ENCODE measurements at places on chromosomes 5 and 9.

- peak; percentile 64 for DNase-seq
Measured at GRCh38 chr5:123033157-123033671, 3.3 kb downstream of the PPIC start.

- no peak for DNase-seq
Measured at GRCh38 chr5:44574678-44575077, 185.5 kb upstream of the FGF10 start.

GRCh38 chr5:160837749-160838593 is 14.0 kb downstream of the ATP10B start:
- DNase-seq = peak; percentile 64

DNA sequence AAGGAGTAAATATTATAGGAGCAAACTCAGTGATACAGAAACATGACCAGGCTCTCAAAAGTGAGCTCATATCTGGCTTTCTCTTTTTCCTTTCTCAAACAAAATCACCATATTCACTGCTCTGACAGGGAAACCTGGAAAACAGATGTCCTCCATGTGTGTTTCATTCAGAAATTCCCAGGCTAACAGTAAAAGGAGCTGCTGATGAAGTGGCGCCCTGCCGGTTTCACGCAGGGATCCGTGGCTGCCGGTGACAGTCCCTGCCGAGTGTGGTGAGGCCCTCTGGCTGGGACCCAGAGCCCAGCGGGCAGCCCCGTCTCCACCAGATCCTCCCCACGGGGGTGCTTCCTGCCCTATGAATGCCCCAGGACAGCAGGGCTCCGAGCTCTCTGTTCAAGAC is 208.1 kb downstream of the GNA14 start:
- DNase-seq = peak; percentile 97

DNA sequence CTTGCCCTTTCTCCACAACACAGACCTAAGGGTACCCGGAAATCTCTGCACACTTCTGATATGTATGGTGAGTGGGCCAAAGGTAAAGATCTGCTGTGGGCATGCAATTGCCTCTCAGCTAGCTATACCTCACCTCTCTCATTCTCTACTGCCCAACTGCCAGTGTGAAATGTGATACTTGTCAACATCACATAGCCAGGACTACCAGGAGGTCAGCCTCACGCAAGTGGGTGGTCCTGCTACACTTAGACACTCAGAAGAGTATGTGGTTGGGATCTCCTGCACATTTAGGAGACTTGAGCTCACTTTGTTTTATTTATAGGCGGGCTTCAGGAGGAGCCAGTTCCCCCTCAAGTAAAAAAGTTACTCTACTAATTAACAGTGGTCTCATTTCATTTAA is 88.0 kb upstream of the MAN2A1 start:
- peak; percentile 51 for DNase-seq

GRCh38 chr5:59758566-59758965 is 135.0 kb downstream of the PDE4D start:
- DNase-seq = no peak

DNA sequence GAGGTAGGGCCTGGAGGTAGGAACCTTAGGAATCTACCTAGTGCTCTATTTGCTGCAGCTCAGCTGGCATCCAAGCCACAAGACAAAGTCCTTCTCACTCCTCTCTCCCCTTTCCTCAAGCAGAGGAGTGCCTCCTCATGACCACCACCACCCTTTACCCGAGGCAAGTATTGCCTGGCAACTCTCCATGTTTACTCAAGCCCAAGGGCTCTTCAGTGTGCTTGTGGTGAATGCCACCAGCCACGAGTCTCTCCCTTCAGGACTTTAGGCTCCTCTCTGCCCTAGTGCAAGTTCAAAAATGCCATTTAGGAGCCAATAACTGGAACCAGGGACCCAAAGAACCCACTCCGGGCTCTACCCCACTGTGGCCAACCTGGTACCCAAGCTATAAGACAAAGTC is 514.5 kb upstream of the RGMB start:
- DNase-seq = peak; percentile 46

DNA sequence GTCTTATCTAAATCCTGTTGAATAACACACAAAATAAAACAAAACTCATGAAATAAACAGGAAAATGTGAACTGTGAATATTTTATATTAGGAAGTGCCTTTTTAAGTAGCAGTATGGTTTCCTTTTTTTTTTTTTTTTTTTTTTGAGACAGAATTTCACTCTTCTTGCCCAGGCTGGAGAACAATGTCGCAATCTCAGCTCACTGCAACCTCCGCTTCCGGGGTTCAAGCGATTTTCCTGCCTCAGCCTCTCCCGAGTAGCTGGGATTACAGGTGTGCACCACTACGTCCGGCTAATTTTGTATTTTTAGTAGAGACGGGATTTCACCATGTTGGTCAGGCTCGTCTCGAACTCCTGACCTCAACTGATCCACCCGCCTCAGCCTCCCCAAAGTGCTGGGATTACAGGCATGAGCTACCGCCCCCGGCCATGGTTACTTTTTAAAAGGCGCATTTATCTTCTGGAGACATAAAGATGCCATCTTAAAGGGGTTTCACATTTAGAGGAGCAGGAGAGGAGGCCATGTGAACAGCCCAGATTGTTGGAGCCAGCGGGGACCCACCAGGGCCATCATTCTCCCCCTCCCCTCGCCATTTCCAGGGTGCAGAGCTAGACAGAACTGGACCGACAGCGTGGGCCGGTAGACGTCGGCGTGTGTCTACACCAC is 64.1 kb downstream of the ROR2 start:
- no peak for DNase-seq

DNA sequence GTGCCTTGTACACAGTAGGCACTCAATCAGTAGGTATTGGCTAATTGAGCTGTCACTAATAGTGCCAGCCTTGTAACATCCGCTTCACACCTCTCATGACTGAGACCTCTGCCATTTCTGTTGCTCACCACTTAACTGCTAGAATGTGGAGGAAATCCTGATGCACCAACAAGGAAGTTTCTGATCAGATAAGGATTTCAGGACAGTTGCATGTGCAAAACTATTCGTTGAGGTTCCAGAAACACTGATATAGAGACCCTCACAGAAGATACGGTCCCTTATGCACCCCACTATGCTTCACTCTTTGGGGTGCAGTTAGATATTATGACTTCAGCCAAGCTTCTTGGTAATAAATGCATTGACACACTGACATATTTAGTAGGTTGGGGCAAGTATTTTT is 10.7 kb downstream of the SAP30L start:
- DNase-seq = no peak

DNA sequence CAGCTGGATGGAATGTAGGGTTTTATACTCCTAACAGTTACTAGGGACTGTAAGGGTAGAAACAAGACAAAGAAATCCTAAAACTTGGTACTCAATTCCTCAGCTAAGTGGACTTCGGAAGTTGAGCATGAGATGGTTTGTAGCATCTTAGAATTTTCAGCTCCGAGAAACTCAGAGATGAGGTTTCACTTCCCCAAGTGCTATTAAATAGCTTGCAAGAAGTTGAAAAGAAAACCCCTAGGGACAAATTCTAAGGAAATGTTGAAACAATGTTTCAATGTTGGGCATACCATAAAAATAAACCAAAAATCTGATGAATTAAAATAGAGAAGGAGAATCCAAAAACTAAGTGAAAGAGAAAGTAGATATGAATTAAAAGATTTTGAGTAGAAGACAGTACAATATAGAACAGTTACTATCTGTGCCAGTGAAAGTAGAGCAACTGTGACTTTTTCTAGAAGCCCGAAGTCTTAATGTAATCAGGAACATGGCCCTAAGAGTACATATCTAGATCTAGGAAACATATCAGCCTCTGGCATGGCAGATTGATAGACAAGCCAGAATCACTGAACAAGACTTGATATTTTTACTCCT is 308.6 kb upstream of the RGMB start:
- DNase-seq = no peak

DNA sequence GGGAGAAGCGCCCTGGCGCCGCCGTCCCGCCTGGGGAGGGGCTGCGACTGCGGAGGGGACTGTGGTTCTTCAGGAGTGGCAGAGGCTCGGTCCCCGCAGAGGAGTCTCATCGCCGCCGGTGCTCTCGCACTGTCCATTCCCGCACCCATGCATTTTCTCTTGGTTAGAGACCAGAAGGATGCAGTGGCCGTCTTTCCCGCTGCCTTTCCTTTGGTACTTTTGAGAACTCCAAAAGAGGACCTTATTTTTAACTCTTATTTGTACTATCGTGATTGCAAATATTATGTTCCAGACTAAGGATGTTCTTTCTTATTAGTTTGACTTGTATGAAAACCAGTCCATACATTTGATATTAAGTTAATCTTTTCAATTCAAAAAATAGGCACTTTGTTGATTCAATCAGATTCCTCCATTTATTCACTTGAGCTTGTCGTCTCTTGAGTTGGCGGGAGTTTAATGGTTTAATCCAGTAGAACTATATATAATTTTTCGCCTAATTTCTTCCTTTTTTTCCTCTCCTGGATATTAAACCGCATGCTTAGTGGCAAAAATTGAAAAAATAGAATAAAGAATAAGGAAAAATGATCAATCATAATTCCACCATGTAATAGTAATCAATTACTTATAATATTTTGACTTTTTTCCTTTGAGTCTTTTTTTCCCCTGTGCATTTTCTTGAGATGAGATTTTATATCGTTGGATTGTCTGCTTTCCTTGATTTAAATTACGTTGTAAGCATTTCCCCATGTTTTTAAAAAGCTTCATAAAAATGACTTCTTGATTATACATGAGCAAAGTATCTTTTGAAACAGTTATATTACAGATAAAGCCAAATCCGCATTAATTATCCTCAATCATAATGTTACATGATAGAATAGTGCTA is 861 bp downstream of the ZFYVE16 start:
- peak; percentile 86 for DNase-seq

DNA sequence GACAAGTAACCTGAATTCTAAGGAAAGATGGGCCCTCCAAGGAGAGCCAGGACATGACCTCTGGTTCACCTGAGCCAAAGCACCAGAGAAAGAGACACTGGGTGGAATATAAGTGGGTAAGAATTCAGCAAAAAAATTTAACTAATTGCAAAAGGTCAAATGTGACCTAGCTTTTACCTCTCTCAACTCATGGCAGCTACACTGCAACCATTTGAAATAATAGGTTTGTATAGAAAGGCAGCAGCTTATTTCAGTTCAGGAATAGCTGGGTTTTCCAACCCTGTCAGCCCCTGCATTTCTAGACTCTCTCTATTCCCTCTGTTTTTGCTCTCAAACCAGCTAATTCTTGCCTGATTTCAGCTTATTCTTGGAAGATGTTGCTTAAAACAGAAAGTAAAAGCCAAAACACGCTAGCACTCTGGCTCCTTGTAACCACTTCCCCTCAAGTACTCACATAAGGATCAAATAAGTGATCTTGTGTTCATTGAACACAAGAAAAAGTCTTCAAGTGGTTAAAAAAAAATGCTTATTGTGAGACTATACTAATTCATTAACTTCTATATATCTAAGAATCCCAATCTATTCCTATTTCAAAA is 101.1 kb upstream of the NR4A3 start:
- no peak for DNase-seq

- no peak for DNase-seq
Measured at GRCh38 chr9:107983181-107983603, 493.6 kb upstream of the KLF4 start.

DNA sequence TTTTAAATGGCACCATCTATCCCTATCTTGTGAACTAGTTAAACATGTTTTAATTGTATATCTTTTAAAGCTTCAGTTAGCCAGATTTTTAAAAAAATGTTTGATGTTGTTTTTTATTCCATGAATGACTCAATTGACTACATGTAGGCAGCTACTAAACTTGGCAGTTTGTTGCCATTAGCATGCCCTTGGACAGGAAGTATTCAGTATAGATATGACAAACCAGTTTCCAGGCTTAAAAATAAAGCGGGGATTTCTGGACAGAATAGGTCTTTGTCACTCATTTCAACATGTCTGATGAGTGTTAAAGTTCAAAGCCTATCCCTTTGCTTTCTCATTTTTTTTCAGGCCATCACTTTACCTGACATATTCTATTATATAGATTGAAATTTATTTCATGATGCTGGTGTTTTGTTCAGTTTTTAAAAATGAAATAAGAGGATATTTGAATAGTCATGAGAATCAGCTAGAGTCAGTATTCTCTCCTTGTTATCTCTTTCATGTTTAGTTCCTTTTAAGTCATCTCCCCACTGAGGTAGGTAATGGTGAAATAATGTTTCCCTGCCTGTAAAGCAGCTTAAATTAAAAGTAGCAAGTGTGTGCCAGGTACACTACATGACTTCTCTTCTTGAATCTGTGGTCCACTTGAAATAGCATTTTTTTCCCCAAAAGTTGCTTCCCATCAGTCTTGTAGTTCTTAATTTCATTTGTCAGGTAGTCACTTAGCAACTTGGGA is 11.9 kb downstream of the TNFAIP8 start:
- no peak for DNase-seq

- no peak for DNase-seq
Measured at GRCh38 chr5:120405923-120406322, 58.2 kb upstream of the PRR16 start.

DNA sequence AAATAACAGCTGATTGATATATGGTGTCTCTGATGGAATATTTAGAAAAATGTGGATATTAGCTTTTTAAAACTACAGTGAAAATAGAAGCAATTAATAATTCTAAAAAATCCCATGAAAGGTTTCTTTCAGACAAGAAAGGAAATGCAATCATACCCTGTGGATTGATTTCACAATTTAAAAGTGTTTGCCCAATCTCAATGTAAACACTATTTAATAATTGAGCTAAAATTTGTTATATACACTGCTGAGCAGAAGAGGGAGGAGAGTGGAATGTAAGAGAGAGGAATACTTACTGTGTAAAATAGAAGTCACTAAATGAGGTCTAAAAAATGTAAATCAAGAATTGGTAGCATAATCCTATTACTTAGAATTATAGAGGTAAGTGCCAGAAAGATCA is 76.9 kb downstream of the FEM1C start:
- DNase-seq = peak; percentile 27

GRCh38 chr5:172453206-172453985 is 929 bp downstream of the SH3PXD2B start:
- peak; percentile 43 for DNase-seq

- no peak for DNase-seq
Measured at GRCh38 chr5:147404706-147405105, 105.2 kb downstream of the DPYSL3 start.

DNA sequence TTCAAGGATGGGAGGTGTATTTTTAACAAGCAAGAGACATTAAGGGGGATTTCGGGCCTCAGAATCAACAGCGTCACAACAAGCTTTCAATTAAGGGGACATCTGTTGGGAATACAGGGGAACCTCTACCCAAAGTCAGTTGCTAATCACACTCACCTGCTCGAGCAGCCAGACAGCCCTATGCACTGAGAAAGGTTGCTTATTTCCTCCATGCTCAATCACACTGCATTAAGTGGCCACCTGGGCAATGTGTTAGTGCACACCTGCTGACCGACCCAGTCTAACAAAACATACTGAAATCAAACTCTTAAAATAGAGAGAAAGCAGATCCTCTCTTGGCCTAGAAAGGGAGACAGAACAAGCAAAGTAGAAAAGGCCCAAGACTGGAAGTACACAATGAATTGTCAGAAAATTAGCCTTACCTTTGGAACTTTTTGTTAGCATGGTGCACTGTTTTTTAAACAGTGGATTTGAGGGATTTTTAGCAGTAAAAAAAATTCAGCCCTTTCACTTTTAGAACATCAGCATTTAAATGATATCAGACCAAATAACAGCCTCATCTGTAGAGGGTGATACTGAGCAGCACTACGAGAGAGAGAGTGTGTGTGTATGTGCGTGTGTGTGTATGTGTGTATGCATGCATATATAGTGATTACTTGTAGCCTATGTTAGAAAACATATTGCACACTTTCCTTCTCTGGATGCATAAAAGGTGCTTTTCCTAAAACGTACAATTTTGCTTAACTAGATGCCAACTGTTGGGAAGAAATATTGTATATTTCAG is 1118.6 kb upstream of the DMAC1 start:
- DNase-seq = peak; percentile 95

Measured in NCI-H69 (cell line).